SK-N-DZ (cell line): ENCODE measurements at places on chromosomes 1 and 21.

- DNase-seq = no peak
Measured at GRCh38 chr1:3831689-3832088, 25.3 kb downstream of the CEP104 start.

DNA sequence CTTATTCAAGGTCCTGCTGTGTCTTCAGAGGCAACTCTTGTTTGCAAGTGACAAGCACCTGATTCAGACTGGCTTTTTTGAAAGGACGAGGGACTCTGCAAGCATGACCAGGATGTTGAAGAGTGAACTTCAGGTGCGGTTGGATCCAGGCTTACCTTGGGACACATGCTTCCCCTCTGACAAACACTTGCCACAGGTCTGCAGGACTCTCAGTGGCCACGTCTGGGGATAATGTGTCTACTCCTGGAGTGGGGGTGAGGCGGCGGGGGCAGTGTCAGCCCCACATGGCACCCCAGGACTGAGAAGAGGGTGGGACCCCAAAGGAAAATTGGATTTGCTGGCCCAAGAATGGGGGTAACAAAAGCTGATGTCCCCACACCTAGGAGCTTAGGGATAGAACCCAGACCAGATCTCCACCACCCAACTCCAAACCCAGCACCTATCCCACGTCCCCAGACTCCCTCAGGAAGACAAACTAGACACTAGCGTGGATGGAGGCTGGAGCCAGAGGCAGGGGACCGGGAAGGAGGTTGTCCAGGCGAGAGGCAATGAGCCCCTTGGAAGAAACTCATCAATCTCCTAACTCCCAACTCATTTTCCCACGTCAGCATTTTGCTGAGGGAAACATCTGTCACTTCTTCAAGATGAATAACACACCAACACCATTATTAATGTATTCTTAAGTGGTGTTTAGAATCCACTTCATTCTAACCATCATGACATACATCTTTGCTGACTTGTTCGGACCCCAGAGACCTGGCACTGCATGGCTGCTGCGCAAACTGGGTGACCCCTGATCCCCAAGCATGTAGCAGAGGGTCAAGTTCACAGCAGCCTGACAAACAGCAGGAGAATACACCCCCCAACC lies 32.0 kb upstream of the LAPTM5 start:
- DNase-seq = no peak

- no peak for DNase-seq
Measured at GRCh38 chr1:14222086-14222485, 376.4 kb upstream of the KAZN start.

DNA sequence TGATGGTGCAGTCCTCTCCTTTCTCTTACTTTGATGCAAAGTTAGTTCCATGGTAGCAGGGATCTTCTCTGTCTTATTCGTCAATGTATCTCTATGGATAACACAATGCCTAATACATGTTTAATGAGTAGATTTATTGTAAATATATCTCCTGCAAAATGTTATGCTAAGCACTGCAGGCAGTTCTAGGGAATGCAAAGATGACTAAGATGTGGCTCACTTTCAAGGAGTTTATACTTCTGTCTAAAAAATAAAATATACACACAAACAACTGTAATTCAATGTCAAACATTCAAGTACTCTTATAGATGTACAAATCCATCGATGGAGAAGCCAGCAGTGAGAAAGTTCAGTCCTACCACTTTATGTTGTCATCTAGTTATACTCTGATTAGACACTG lies 194.3 kb downstream of the KCTD3 start:
- no peak for DNase-seq

DNA sequence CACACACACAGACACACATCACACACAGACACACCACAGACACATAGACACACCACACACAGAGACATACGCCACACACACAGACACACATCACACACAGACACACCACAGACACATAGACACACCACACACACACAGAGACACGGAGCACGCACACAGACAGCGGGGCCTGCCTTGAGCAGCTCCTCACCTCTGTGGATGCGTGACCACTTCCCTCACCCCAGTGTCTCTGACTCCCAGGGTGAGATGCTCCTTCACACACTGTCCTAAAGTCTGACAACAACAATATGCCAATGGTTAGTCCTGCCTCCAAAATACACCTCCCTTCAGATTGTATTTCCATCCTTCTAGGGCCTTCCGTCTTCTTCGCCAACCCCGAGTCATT lies 48.2 kb downstream of the IER5 start:
- DNase-seq = no peak

- DNase-seq = peak; percentile 95
Measured at GRCh38 chr1:169427081-169427641, at the start of gene CCDC181. Gene CCDC181 (minus strand): TSS chr1:169427474. CDS start chr1:169424927, 2,547 bp downstream.

- DNase-seq = no peak
Measured at GRCh38 chr1:111480674-111481073, 6.9 kb downstream of the C1orf162 start.

DNA sequence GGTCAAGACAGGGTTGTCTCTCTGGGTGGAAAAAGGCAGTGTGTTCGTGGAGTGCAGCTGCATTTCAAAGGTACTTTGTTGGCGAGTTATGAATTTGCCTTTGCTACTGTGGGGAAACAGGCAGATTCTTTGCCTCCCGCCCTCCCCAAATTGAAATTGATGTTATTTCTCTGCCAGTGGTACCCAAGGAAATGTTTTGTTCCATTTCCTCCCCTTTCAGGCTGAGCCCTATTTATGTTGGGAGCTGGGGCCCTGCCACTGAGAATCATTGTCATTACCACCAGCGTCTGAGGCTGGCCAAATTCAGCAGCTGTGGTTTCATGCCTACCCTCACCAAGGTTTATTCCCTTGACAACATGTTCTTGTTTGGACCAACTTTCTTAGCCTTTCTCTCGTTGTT lies 48.5 kb upstream of the OLIG2 start:
- DNase-seq = no peak

DNA sequence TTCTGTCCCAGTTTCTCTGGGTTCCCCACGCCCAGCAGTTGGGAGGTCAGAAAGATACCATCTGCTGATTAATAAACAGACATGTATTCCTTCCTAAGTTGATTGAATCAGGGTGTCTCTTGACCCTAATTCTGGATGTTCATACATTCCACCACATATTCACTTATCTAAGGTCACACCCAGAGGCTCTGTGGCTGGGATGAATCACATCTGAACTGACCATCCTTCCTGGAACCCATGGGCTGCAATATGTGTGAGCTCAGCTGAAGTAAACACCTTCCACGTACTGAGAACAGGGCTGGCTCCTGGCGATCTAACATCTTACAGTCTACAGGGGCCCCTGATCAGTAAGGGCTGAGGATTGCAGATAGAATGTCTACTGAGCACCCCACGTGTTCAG lies 20.5 kb upstream of the TRABD2B start:
- no peak for DNase-seq

GRCh38 chr1:215517441-215517891 lies 49.6 kb upstream of the KCTD3 start:
- peak; percentile 36 for DNase-seq

DNA sequence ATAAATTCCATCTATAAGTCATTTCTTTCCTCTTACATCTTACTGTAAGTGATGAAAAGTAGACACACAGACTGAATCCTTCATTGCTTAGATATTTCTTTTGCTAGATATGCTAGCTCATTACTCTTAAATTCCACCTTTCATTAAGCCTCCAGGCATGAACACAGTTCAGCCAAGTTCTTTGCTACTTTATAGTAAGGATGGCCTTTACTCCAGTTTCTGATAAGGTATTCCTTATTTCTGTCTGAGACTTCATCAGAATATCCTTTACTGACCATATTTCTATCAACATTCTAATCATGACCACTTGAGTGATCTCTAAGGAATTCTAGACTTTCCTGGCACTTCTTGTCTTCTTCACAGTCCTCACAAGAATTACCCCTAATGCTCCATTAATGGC lies 191.7 kb upstream of the KCTD3 start:
- no peak for DNase-seq

DNA sequence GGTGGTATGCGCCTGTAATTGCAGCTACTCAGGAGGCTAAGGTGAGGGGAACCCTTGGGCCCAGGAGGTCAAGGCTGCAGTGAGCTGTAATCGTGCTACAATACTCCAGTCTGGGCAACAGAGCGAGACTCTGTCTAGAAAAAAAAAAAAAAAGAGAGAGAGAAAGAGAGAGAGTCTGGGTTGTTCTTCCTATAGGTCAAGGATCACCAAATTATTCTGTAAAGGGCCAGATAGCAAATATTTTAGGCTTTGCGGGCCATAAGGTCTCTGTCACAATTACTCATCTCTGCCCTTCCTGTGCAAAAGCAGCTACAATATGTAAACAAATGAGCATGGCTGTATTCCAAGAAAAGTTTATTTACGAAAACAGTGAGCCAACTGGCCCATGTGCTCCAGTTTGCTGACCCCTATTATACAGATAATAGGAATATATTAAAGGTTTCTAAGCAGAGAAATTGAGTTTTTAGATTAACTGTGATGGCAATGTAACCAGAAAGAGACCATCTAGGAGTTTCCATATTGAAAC lies 2.1 kb downstream of the SASS6 start:
- no peak for DNase-seq

DNA sequence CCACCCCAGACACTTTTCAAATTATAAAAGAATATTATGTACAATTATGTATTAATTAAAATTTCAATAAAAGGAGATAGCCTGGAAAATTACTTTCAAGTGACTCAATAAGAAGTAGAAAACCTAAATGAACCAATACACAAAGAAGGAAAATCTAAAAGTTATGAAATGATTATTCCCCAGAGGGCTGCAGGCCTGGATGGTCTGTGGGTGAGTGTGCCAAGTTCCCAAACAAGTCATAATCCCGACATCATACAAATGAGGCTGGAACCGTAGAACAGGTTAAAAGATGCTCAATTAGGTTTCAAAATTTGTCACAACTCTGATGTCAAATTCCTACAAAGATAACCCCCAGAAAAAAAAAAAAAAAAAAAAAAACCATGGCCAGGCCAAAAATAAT lies 12.7 kb downstream of the SPATC1L start:
- DNase-seq = no peak

- DNase-seq = no peak
Measured at GRCh38 chr1:47759251-47759935, 237.8 kb downstream of the TRABD2B start.

- no peak for DNase-seq
Measured at GRCh38 chr1:225977937-225978748, 21.0 kb downstream of the SDE2 start.

- DNase-seq = no peak
Measured at GRCh38 chr1:20028726-20029125, 41.3 kb upstream of the PLA2G5 start.

- no peak for DNase-seq
Measured at GRCh38 chr1:10932088-10932487, 80.4 kb upstream of the TARDBP start.

GRCh38 chr1:235996048-235996785 lies 68.7 kb downstream of the NID1 start:
- DNase-seq = no peak

GRCh38 chr1:161987303-161987702 lies 36.4 kb downstream of the OLFML2B start:
- no peak for DNase-seq

GRCh38 chr1:238370599-238370998 lies 479.9 kb upstream of the ZP4 start:
- no peak for DNase-seq

GRCh38 chr1:192787914-192788585 lies 20.8 kb upstream of the RGS2 start:
- DNase-seq = no peak

DNA sequence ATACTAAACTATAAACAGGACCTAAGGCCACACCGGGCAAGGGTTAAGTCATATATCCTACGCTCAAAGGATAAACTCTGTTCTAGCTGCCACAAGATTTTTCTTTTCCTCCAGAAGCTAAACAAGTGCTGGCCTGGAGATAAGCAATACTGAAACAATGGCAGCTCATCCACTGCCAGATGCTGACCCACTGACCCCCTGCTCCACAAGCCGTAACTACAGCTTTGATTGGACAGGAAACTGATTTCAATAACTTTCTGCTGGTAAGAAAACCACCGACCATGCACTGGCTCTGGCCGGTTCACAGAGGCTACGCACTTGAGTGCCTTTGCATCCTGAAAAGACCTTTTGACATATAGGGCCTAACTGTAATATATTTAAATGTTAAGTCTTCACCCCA lies 51.3 kb upstream of the PLA2G2C start:
- no peak for DNase-seq

DNA sequence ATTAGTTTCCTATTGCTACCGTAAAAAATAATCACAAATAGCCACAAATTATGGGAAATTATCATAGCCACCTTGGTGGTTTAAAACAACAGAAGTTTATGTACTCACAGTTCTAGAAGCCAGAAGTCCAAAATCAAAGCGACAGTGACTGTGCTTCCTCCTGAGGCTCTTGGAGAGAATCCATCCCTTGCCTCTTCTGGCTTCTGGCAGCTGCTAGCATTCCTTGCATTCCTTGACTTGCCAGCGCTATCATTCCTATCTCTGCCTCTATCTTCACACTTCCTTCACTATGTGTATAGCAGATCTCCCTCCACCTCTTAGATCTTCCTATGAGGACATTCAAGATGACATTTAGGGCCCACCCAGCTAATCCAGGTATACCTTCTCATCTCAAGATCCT lies 180.1 kb upstream of the USP25 start:
- DNase-seq = no peak

DNA sequence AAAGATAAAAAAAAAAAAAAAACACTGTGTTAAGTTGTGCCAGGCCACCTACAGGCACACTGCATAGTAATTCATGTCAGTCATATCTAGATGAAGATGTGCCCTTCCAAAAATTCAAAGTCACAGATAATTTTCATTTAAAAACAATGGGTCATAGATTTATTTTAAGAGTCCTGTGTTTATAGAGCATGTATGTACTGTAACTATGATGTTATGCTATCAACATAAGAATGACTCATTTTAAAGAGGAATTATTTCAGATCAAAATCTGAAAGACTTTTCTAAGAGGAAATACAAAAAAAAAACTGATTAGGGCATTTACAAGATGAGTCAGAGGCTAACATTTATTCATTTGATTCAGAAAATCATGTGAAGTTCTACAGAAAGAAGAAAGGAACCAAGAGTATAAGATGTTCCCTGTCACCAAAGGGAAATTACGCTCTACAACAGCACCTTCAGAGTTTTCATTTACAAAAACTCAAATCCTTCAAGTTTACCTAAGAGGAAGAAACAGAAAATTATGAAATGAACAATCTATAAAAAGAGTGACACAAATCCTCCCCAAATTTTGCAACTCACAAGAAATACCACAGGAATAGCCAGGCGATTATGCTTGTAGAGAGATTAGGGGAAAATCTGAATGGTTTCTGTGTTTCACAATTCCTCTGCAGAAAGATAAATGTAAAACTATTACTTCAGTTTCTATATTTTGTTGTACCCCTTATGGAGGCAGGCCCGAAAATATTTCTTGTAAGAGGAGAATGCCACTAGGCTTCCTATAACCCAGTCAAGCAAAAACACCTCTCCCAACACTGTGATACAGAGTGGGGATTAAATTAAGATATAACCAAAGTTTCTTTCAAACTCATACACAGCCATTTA lies 13.8 kb downstream of the TP53BP2 start:
- DNase-seq = no peak

GRCh38 chr1:234887016-234887900 lies 241.4 kb downstream of the TOMM20 start:
- no peak for DNase-seq

- DNase-seq = no peak
Measured at GRCh38 chr1:231493421-231494185, 34.9 kb upstream of the TSNAX start.
